NCI-H1436 (cell line): ENCODE measurements at places on chromosomes 12 and 14.

GRCh38 chr12:20350495-20350894, 17.8 kb upstream of the PDE3A start:
- no peak for DNase-seq

- DNase-seq: no peak
These were observed 210.8 kb upstream of the FLRT2 start for GRCh38 chr14:85319101-85319500.

DNA sequence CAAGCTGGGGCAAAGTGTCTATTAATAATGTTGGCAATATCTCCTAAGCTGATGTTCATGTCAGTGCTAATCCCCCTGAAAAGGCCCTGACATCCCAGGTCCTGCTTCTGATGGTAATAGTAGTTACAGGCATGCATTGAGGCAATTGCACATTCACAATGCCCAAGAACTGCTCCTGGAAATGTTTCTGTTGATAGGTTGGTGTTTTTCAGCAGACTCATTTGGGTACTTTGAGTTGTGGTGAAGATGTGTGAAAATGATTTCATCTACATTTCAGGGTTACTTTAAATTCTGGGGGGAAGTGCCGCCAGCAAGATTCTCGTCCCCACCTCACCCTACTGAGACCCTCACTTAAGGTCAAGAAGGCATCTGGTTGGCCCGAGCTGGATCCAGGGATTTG, 92.9 kb downstream of the BBS10 start:
- no peak for DNase-seq

GRCh38 chr14:29264865-29265264, 498.3 kb downstream of the FOXG1 start:
- no peak for DNase-seq

DNA sequence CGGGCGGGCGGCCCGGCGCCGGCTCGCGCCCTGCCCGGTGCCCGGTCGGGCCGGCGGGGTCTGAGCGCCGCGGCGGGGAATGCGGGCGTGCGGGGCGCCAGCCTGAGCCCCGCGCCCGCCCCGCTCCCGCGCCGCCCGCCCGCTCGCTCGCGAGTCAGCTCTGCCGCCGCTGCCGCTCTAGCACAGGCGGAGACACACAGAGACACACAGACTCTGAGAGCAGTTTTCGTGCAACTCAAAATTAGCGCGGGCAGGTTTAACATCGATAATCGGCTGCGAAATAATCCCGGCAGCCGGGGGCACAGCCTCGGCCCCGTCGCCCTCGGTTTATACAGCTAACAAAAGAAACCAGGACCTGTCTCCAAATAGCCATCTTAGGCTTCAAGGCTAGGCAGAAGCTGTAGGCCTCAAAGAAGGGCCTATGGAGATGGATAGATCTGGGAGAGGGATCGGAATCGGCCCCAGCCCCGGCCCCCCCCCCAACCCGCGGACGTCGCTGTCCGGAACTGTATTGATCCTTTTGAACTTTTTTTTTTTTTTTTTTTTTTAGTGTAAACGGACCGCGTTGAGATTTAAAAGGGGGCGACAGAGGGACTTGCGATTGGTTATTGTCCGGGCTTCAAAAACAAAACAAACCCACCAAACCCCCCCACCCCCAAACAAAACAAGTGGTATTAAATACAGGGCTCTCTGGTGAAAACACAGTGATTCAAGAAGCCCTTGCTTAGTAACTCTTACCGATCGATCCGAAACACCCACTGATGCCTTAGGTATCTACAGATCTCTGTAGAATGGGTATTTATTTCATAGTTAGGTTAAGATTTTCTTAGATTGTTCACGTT, 1.1 kb downstream of the ARID2 start:
- peak; percentile 8 for DNase-seq

- DNase-seq: no peak
These were observed at the start of gene DGKA for GRCh38 chr12:55930771-55931316. TSS of gene DGKA (plus strand) at chr12:55931162. CDS start at chr12:55936504, 5,342 bp downstream.

- DNase-seq: no peak
These were observed 34.7 kb downstream of the KCNA5 start for GRCh38 chr12:5078423-5078822.
